Central memory CD8-positive, alpha-beta T cell (primary cell): ENCODE measurements at places on chromosomes 5 and 9.

DNA sequence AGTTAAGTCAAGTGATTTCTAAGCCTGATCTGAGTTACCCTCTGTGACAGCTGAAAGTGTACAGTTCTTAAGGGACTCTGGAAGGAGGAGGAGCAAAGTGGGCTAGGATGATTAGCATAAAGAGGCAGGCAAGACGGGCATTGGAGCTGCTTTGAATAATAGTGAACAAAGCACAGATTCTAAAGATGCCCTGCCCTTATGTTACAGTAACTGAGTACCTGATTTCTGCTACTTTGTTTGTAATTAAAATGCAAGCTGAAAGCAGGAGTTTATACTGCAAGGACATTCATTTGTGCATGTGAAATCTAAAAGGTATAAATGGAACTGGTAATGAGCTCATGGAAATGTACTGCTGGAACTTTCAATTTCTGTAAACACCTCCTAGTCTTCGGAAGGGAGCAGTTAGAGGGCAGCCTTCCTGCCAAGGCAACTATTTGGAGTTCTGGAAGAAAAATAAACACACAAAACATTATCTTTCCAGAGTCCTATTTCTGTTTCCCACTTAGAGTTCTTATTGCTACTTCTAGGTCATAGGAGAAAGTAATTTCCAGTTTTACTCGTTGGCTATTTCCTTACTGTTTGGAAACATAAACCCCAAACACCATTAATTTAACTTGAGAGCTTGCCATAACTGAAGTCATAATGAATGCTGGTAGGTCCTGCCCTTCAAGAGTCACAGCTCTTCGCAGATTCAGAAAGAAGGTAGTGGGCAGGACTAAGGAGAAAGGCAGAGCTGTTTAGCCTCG is at the start of gene RANBP3L:
Gene RANBP3L (minus strand): TSS at position 45 of the 746 bp plus-strand sequence. CDS start 486 bp downstream, outside the sequence.
- DNase-seq = no peak

DNA sequence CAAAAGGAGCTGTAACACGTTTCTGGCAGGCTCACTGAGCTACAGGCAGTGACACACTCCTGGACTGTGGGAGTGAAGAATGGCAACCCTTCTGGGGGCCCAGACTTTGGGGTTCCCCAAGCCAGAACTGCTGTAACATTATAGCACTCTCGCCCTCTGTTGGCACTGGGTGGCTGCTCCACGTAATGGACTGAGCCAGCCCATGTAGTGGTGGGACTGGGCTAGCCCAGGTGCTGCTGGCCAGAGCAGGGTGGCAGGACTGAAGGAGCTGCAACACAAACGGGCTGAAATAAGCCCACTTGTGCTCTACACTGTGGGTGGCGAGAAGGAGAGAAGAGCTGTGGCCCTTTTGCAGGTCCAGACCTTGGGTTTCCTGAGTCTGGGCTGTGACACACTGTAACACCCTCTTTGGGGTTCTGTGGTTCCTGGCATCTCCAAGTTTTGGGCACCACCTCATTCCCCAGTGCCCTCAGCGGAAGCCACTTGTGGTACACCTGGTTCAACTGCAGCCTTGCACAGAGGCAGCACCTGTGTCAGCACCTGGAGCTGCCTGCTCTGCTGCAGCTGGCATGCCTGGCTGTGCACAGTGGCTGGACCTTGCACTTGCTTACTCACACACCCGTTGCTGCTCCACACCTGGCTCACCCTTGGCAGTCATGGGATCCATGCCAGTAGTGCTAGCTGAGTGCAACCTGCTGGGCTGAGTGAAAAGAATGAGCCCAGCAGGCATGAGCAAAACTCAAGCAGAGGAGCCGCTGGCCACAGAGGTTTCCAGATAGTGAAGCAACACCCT is 95.0 kb upstream of the PRR16 start:
- DNase-seq = no peak

- DNase-seq = no peak
Observed at GRCh38 chr5:124677374-124678351, 68.8 kb downstream of the ZNF608 start.

DNA sequence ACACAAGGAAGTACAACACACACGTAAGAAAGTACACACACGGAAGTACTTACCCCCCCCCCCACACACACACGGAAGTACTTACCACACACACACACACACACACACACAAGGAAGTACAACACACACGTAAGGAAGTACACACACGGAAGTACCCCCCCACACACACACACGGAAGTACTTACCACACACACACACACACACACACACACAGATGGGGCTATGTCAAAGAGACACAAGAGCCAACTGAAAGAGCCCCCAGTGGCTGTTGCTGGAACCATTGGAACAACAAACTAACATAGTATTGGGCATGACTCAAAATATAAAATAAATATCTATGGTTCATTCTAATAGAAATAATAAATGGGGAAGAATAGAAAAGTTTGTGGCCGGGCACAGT is 4.9 kb upstream of the MAPK9 start:
- DNase-seq = no peak

- DNase-seq = no peak
Observed at GRCh38 chr5:152255411-152255810, 149.7 kb downstream of the NMUR2 start.

DNA sequence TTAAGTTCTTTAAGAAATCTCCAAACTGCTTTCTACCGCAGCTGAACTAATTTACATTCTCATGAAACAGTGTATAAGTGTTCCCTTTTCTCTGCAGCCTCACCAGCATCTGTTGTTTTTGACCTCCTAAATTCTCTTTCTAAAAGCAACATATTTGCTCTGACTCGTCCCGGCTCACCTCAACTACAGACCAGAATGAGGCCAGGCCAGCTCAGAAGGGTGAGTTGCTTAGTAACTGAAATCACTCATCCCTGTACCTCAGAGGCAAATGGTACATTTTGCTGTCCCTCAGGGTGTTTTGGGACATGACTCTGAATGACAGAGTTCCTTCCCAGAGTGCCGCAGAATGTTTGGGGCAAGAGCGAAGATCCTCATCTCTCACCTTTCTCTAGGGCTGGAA is 127.5 kb downstream of the FRMD3 start:
- no peak for DNase-seq

DNA sequence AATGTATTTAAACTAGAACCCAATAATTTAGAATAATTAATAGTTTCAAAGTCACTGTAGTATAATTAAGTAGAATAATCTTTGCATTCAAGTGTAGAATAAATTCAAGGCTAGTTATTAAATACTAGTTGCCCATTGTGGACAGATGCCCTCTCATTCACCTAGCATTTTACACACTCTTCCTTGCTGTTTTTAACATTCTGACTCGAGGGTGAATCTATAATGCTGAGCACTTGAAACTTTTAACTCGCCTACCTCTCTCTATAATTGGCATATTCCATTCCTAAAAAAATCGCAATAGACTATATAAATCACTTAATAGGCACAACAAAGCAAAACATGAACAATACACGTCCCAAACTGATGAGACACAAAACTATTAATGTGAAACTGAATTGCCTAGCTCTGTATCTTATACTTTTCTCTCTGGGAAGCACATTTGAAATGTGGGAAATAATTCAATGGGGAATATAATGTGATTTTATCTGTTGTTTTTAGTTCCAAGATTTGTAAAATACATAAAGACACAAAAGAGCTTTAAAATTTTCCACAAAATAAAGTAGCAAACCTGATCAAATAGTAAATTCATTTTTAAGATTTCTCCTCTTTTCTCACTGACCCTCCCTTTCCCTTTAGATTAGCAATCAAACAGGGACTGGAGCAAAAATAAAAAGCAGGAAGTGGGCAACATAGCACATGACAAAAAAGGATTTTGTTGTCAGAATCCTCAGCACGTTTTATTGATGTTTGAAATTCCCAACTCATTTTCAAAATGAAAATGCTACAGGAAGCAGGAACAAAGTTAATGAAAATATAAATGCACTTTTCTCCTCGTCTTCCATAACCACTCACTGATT is 295.6 kb downstream of the PDE4D start:
- no peak for DNase-seq

DNA sequence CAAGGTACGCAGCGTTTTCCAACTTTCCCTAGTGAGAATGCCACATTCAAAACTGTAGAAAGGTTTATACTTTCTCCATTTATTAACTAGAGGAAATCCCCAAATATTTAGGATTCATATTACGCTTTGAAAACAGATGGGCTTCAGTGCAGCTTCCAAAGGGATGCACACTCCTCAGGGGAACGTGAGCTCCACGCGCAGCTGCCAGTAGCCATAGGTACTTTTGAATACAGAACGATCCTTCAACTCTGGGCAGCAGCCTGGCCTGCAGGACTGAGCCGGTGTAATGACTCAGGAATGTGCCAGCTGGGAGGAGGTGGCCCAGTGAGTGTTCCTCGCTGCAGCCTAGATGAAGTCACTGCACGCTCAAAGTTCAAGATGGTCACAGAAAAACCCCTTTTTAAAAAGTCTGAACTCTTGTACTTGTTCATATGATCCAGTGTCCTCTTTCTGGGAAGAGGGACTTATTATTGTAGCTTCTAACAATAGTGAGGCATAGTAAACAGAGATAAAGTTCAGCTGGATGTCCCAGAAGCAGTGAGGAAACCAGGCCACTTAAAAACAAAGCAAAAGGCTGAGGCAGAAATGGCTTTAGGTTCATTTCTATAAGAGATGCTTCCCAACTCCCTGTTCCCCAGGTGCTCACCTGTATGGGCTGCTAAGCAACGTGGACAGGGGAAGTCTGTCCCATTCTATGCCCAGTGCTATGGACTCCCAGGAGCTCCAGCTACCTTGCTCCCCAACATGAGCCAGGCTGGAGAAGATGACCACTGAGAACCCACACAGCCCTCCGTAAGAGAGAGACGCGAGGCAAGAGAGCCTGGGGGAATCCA is 130.0 kb downstream of the LHFPL2 start:
- no peak for DNase-seq

DNA sequence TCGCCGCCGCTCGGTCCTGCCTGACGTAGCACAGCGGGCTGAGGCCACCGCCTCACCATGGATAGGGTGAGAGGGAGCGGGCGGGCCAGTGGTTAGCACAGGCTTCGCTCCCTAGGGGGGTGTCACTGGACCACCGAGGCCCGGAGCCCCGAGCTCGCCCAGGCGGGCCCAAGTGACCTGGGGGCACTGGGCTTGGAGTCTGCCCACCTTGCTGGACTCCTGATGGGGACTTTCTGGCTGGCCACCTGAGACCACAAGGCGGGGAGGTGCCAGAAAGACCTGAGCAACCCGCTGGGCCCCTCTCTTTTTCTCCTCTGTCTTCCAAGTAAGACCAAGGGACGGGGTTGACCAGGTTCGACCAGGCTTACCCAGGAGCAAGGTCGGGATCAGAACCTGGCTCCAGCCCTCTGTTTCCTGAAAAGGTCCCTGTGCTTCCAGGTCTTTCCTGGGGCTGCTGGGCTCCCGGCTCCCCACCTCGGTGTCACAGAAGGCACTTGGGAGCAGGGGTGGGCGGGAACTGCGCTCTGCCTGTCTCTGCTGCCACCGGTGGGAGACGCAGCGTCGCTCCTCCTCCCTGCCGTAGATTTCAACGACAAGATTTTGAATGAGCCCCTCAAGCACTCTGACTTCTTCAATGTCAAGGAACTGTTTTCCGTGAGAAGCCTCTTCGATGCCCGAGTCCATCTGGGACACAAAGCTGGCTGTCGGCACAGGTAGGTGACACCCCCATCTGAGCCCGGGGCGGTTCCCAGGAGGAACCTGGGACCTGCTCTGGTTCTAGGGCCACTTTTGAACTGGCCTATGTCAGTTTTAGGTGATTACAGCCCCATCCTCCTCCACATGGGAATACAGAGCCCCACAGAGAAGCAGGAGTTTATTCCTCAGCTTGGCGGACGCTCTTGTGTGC is 1.0 kb downstream of the MRPS2 start:
- no peak for DNase-seq

- DNase-seq = no peak
Observed at GRCh38 chr5:6722015-6722414, 8.8 kb downstream of the TENT4A start.

DNA sequence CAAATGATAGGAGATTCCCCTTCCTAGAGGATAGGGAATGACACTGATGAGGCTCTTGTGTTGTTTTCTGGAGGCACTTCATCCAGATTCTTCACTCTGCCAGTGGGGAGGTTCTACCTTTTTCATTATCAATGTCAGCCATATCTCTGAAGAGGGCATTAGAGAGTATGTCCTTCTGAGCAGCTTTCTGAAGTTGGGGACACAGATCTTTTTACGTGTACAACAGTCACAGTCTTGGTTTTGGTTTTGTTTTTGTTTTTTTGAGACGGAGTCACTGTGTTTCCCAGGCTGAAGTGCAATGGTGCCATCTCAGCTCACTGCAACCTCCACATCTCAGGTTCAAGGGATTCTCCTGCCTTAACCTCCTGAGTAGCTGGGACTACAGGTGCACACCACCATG is 22.6 kb downstream of the CENPH start:
- DNase-seq = no peak

DNA sequence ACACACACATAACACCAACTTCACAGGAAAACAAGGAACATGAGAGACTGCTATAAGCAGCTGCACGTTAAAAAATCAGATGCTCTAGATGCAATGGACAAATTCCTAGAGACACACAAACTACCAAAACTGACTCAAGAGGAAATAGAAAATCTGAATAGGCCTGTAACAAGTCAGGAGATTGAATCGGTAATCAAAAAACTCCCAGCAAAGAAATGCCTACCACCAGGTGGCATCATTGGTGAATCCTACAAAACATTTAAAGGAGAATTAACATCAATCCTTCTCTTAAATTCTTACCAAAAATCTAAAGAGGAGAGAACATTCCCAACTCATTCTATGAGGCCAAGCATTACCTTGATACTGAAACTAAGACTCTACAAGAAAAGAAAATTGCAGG is 54.9 kb downstream of the NDST1 start:
- DNase-seq = no peak

- no peak for DNase-seq
Observed at GRCh38 chr5:80250801-80251200, 5.0 kb downstream of the SERINC5 start.

- DNase-seq = no peak
Observed at GRCh38 chr5:75461679-75462078, 49.8 kb downstream of the CERT1 start.

- DNase-seq = no peak
Observed at GRCh38 chr9:23041466-23041865, 594.8 kb downstream of the DMRTA1 start.

DNA sequence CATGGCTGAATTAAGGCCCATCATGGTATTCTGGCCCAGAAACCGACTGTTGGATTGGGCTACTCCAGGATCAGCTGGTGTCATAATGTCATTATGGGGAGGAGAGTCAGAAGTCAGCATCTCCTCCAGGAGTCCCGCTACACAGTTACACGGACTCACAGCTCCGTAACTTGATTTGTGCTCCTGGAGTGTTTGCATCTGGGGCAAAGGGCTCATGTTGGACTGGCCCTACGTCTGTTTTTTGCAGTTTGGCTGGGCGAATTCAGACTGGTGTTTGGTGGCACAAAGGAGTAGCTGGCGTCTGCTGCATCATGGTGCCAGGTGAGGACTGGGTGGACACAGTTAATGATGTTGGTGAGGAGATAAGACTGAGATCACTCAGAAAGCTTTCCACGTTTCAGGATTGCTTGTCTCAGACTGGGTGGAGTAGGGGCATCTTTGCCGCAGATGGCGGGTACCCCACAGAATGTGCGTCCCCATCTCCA is 31.3 kb downstream of the OR2V1 start:
- no peak for DNase-seq

- no peak for DNase-seq
Observed at GRCh38 chr5:87079219-87079618, 188.5 kb upstream of the RASA1 start.
